ENCODE measurements at places on chromosomes 16 and 17. TPM values are rescaled to one million over a fixed set of nuclear protein-coding genes. Genes with fewer than 3 reads are reported as not detected.

The NTN3 gene
- 0.22 TPM for total RNA-seq

The TPSG1 gene
- total RNA-seq, result not detected

The ADAP2 gene
- total RNA-seq, result 0.24 TPM

The MT1F gene
- not detected for total RNA-seq

The PTGES3L gene
- 1.4 TPM for total RNA-seq

The FGF11 gene
- 0.10 TPM for total RNA-seq

The KRTAP3-2 gene
- total RNA-seq, result not detected

The CMTM4 gene
- 22.9 TPM for total RNA-seq

The GAST gene
- not detected for total RNA-seq

The CACNG1 gene
- total RNA-seq, result not detected

The TMEM98 gene
- total RNA-seq, result 36.5 TPM

The SPNS2 gene
- total RNA-seq, result not detected
